IMR-90 (cell line): ENCODE measurements at places on chromosomes 4 and X.

- no peak for DNase-seq
Observed at GRCh38 chr4:152451496-152451895, 84.4 kb downstream of the FBXW7 start.

DNA sequence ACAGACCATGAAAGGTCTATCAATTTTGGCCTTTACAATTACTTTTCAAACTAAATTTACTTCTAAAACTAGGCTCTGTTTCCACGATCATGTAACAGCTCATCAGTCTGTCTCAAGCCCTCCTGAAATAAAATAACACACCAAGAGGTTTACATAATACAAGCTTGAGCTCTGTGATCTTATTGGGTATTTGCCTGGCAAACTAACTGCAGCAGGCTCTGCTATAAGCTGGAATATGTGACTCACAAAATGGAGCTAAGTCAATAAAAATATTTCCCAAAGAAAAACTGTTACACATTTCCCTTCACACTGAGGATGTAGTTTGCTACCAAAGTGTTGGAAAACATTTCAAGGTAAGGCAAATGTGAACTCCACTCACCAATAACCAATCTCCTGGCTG, 94.7 kb upstream of the GPM6B start:
- DNase-seq: peak; percentile 74

- peak; percentile 55 for DNase-seq
Observed at GRCh38 chrX:153333266-153333665, 687 bp upstream of the ZNF275 start.

DNA sequence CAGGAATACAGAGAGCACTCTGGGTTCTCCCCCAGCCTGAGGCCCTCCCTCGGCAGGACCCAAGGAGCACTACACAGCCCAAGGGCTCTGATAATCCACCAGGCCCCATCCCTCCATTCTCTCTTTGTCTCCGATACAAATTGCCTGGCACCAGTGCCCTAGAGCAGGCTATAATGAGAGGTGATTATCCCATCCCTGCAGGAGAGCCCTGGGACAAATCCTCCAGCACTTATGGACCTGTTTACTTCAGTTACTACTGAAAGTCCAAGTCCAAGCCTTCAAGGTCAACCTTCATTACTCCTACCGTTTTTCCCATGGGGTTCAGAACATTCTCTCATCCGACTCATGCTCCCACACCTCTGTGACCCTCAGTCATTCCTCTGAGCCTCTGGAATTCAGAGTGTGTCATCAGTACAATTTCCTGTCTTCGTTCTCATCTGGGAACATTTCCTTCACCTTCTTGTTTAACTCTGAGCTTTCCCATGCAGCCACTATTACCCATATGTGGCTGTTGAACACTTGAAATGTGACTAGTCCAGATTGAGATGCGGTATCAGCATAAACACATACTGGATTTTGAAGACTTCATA, 299.0 kb downstream of the RAPGEF2 start:
- DNase-seq: peak; percentile 98

DNA sequence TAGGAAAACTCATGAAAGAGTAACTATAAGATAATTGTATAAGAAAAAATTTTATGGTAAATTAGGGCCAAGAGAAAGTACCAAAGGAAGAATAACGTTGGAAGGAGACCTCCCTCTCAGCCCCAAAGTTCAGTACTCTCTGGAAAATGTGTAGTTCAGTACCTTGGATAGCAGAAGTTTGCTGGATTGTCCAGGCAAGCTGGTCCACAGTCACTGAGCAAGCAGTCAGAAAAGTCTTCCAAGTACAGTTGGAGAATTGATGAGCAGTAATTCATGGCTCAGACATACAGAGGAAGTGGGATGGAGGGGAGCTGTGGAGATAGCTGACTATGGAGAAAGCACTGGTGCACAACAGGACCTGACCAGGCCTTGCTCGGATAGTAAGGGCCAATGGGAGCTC, 598.2 kb upstream of the NDST4 start:
- DNase-seq: no peak

DNA sequence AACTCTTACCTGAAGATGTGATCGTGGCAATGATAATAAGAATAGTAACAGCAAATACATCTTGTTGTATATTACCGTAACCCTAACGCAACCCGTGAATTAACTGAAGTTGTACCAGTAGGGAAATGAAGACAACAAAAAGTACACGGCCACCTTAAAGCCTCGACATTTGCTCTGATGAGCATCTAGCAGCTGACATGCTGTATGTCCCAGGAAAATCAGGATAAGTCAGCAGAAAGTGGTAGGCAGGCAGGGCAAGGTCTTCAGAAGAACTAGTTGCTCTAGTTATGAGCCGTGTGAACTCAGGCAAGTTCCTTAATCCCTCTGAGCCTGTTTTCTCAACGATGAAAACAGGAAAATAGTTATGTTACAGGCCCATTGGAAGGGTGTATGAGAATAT, 7.7 kb upstream of the ASB5 start:
- no peak for DNase-seq

DNA sequence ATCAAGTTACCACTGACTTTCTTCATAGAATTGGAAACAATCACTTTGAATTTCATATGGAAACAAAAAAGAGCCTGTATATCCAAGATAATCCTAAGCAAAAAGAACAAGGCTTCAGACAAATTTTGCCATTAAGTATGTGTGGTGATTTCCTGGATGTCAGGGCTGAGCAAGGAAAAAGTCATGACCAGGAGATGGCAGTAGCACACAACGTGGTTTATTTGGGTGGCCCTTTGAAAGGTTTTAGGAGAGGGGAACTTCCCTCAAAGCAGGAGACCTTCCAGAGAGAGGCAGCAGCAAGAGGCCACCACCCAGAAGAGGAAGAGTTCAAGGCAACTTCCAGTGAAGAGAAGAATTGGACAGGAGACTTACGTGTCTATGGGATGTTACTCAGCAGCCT, 18.1 kb upstream of the ZXDB start:
- peak; percentile 17 for DNase-seq

DNA sequence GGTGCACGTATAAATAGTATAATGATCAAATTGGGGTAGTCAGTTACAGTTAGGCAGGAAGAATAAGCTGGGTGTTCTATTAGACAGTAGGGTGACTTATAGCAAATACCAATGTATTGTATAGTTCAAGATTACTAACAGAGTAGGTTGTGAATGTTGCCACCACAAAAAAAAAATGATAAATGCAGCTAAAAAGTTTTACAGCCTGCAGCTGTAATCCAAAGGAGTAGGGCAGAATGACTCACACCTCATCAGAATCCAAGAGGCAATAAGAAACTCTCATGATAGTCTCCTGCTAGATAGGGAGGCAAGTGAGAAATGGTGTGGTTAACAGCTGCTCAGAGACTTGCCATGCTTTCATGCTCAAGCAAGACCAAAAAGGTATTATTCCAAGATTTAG, 19.6 kb upstream of the TCEAL4 start:
- peak; percentile 52 for DNase-seq

- DNase-seq: peak; percentile 45
Observed at GRCh38 chr4:67727124-67727850, 26.3 kb upstream of the UBA6 start.

- DNase-seq: no peak
Observed at GRCh38 chrX:78452356-78452755, 124.9 kb upstream of the CYSLTR1 start.

DNA sequence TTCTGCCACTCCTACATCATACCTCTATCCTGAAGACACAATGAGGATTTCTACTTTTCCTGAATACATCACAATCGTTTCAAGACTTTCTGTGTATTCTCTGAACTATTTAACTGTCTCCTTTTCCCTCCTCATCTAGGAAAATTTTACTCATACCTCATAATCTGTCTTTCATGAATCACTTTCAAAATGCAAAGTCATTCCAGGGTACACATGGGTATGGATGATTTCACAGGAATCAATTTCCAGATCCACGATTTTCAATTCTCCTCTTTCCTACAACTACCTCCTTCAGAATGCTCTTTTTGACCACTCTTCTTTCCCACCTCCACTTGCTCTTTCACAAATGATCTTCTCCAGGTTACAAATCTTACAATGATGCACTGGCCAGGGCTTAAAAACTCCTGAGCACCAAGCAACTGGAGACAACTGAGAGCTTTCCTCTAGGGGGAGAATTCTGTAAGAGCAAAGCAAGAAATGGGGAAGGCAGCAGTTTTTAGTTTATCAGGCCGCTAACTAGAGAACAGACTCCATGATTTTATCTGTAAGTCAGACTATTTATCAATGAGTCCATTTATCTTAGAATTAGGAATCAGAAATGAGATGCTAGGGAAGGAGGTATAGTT, 116.4 kb downstream of the PPP3CA start:
- DNase-seq: peak; percentile 5

- peak; percentile 60 for DNase-seq
Observed at GRCh38 chr4:3248811-3249661, at the start of gene MSANTD1. Gene MSANTD1 (plus strand): TSS chr4:3249159. CDS start chr4:3249223, 64 bp downstream.

DNA sequence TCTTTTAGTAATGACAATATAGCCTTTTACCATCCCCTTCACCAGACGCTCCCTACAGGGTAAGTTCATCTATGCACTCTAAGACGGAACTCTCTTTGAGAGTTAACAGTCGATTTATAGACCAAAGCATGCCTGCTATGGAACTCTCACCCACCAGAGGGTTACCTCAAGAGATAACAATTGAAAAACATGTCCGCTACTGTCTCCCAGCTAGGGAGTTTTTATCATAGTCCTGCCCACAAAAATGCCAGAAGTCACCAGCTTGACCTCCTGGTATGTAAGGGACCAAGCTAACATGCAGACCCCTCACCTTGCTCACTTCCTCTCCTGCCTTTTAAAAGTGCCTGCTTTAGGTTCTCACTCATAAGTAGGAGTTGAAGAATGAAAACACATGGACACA, 16.7 kb upstream of the YTHDC1 start:
- DNase-seq: no peak

DNA sequence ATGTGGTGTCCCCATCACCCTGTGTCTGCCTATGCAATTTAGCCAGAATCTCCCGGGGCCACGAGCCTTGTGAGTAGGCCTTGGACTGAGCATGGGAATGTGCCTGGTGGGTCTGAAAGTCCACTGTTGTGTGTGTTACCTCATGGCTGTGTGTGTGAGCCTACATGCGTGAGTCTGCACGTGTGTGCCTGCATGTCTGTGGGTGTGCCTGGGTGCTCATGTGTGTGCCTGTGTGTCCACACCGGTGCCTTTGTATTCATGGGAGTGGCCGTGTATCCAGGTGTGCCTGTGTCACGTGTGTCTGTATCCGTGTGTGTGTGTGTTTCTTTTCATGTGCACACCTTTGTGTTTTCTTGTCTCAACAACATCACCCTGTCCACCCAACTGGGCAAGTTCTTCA, 14.2 kb downstream of the ATP5ME start:
- DNase-seq: no peak

DNA sequence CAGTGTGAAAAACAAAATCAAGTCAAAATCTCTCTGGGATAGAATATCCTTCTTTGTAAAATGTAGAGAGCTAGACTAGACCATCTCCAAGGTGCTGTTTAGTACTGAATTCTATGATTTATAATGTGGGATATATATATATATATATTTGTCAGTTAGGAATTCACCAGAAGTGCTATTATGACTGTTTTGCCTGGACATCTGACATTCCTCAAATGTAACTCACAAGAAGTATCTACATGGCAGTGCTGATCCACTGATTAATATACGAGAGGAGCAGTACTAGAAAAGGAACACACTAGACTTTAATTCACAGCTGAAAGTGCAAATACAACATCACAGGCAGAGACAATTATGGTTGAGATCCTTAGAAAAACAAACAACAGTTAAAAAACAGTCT, 208.9 kb downstream of the GBA3 start:
- no peak for DNase-seq

DNA sequence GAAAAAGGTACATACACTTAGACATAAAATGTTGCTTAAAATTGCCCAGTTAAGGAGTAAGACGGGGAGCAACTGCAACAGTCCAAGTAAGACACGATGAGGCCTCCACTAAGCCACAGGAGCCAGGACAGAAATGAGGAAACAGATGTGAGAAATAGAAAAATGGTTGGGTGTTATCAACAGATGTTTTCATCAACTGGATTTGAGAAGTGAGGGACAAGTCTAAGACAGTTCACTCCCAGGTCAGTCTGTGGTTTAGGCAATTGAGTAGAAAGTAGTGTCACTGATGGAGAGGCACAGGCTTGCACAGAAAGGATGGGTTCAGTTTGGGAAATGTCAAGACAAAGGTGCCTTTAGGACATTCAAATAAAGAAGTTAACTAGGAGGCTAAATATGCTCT, 23.5 kb upstream of the PHF8 start:
- no peak for DNase-seq

DNA sequence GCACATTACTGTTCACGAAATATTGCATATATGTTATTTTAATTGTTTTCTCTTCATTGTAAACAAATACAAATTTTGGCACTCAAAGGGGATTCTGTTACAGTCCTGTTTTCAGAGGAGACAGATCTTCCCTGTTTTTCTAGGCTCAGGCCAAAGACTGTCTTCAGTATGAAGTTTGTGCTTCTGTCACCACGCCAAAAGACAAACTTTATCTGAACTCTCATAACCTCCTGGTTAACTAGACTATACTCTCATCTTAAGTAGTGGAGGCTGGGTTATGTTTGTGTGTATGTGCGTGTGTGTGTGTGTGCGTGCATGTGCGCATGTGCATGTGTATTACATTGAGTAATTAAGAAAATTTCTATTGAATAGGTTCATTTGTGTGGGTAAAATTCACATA, 676.8 kb upstream of the HS3ST1 start:
- DNase-seq: no peak

GRCh38 chr4:107579099-107579498, 140.9 kb downstream of the PAPSS1 start:
- no peak for DNase-seq

GRCh38 chrX:134931550-134931949, 59.2 kb upstream of the SMIM10 start:
- no peak for DNase-seq

GRCh38 chr4:139503622-139504166, 49.8 kb downstream of the RAB33B start:
- no peak for DNase-seq

- DNase-seq: no peak
Observed at GRCh38 chrX:141175786-141176185, 1.1 kb downstream of the LDOC1 start.

DNA sequence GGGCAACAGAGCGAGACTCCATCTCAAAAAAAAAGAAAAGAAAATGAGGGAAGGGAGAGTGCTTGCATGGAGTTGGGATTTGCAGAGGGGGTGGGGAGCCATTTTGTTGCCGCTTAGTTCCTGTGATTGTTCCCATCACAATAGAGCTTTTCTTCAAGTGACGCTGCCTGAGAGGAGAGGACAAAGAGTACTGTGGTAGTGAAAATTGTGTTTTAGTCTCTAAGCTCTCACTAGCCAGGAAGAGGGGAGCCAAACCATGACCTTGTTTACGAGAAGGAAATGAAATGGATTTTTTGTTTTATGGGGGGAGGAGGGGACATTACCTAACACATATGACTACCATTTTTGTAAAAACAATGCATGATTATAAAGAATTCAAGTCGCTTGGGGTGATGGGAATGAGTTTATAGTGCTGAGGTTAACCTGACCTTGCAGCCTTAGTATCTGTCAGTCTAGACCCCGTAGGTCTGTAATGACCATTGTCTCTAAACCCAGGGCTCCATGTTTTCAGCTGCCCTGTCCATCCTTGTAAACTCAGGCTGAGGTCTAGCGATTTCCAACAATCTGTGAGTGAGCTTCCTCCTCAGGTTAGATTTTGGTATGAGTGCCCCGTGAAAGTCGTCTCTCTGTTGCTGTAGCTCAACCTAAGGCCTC, 18.8 kb downstream of the SRD5A3 start:
- no peak for DNase-seq
